ENCODE measurements at places on chromosomes 2 and 18.

DNA sequence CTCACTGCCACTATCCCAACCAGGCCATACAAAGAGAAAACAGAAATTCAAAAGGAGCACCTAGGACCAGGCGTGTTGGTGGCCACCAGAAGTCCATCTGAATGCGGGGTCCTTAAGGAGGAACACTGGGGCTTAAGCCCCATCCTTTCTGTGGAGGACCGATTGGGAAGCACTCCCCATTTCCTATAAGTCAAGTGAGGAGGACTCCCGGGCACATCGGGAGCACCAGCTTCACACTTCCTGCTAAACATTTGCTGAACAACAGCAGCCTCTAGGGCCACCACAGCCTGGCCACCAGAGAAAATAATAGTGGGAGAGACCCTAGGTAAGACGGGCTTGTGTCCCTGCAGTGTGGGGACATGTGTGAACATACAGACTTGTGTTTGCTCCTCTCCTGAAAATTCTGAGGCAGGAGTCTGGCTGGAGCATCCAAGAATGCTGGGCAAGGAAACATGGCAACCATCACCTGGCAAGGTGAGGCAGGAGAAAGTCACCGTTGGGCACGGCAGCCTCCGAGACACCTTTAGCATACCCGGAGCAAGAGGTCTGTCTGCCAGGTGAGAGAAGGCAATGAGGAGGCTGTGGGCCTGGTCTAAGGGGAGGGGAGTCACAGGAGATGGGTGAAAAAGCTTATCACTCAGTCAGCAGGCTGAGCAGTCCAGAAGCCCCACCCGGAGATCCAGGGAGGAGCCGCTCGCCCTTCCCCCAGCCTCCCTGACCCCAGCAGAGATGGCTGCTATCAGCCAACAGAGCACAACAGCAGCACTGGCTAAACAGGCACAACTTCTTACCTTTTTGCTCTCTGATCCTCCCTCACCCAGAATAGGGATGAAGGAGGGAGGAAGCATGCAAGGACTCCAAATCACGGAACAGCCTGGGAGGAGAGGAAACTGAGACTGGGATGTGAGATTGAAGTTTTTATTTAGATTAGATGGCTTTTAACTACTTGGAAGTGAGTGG, 282.3 kb downstream of the EIPR1 start:
- no peak for DNase-seq

DNA sequence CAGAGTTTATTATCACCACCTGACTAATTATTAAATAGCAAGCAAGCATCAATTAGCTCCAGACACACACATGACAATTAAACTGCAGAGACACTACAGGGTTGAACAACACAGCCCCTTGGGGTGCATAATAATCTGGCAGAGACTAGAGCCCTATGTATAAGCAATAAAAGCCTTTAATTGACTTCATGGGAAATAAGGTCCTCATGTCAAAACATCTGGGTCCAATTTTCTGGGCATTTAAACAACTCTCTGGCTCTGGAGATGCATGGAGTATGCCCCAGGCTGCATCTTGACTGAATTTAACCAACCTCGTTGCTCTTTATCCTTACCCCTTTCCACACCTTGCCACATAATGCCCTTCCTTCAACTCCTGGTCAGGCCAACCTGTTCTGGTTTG, 270.7 kb upstream of the THUMPD2 start:
- DNase-seq = peak; percentile 67

DNA sequence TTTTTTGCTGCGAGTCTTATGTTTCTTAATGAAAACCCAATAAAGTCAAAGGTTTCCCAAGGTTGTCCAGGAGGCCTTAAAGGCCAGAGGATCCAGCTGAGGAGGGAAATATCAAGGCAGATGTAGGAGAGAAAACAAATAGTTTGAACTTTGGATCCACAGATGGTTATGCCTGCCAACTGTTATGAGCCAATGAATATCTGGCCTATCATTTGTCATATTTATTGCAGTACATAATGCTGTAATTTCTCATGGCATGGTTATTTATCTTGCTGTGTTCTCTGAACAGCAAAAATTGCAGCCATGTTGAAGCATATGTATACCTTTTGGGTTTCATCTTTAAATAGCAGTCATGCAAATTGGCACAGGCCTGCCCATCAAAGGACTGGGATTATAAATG, 38.2 kb upstream of the CAVIN2 start:
- DNase-seq = no peak

GRCh38 chr2:125667630-125668029, 988.3 kb upstream of the GYPC start:
- no peak for DNase-seq

GRCh38 chr2:263022-263738, 652 bp downstream of the SH3YL1 start:
- DNase-seq = no peak

DNA sequence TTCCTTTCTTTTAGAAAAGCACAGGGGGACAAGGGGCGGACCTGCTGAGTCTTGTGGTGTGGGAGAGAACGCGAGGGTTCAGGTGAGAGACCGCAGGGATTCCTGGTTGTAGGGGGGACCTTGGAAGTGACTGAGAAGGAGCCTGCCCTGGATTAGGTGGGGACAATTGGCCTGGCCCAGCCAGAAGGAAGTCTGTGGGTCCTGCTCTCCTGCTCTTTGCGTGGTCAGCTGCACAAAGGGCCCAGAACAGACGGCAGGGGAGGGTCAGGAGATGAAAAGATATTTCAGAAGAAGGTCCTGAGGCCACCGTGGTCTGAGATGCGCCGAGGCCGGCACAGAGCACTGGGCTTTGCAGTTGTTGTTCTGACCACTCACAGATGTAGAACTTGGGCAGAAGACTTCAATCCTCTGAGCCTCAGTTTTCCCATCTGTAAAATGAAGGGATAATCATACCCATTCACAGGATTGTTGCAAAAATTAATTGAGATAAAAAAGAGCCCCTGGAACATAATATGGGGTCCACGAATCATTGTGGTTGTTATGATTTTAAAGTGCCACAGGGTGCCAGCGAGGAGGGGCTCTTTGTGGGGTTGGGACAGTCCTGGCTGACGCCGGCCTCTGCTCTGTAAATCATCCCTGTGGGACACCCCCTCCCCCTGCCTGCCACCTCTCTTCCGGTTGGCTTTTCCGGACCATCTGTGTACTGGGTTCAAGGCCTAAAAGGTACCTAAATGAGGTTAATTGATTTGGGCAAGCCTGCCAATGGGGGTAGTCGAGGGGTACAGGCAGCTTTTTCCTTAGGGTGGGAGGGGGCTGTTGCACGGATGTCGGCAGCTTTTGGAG, 1.8 kb downstream of the LPIN1 start:
- DNase-seq = peak; percentile 12

GRCh38 chr2:233185963-233186362, 65.5 kb upstream of the ATG16L1 start:
- DNase-seq = no peak

DNA sequence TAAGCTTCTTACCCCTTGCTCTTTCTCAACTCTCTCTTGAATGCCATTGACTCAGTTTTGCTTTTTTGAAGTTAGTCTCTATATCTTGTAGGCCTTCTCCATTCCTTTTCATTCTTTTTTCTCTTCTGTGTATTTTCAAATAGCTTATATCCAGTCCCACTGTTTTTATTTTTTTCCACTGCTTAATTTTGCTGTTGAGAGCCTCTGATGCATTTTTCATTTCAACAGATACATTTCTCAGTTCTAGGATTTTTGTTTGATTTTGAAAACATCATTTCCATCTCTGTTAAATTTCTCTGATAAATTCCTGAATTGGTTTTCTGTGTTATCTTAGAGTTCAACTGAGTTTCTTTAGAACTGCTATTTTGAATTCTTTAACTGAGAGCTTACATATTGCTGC, 45.9 kb downstream of the MIB1 start:
- DNase-seq = no peak

DNA sequence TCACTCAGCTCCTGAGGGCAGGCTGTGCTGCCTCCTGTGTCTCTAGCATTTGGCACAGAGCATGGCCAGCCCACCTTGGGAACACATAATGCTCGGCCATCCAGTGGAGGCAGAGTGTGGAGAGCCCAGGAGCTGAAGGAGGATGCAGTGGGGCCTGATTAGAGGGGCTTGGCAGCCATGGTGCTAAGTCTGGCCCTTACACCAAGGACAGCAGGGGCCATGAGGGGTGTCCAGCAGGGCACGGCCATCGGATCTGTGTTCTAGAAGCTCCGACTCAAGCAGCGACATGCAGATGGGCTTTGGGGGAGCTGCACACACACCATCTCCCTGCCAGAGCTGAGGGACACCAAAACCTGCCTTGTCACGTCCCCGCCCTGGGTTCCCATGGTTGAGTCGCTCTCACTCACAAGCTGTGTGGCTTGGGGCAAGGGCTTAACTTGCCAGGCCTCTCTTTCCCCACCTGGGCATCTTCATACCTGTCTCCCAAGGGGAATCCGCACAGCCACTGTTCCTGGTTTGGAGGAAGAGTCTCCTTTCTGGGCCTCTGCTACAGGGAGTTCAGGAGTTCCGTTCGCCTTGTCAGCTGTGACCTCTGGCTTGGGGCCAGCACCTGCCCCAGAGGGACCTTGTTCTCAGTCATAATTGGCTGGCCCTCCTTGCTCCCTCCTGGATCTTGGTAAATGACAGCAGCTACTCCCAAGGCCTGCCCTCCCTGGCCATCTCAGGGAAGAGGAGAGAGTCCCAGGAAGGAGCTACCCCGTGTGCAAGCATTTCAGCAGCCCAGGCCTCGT, 1.3 kb upstream of the TOGARAM2 start:
- DNase-seq = no peak

GRCh38 chr18:657311-658000, at the start of gene TYMS:
TSS of gene TYMS (plus strand) at chr18:657653. CDS start at chr18:657743, 90 bp downstream.
- DNase-seq = peak; percentile 66

GRCh38 chr2:160091381-160091780, 29.0 kb upstream of the PLA2R1 start:
- peak; percentile 60 for DNase-seq

- DNase-seq = no peak
Observed at GRCh38 chr2:2252179-2252578, 78.9 kb downstream of the MYT1L start.

GRCh38 chr2:241562269-241562891, 3.8 kb downstream of the BOK start:
- DNase-seq = no peak

GRCh38 chr2:158154596-158154995, 52.9 kb downstream of the UPP2 start:
- DNase-seq = no peak
